ENCODE measurements at places on chromosomes 2 and 18.

- no peak for DNase-seq
These were observed 37.9 kb downstream of the INHBB start for GRCh38 chr2:120383631-120384340.

- DNase-seq, result no peak
These were observed 308.9 kb upstream of the CCDC68 start for GRCh38 chr18:55268151-55268601.

DNA sequence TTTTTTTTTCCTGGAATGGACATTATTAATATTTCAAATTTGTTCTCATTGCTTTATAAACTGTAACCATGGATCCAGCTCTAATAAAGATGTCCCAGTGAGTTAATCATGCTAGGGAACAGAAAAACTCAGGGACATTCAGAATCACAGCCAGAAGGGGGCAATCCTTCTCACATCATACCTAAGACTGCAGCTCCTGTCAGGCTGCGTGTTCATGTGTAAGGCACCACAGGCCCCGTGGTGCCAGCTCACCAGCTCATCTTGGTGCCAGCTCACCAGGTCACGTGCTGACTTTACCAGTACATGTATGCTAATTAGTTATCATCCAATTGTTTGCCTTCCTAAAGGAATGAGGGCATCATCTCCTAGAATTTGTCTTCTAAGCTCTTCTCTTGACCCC lies 84.7 kb upstream of the NEDD4L start:
- no peak for DNase-seq

DNA sequence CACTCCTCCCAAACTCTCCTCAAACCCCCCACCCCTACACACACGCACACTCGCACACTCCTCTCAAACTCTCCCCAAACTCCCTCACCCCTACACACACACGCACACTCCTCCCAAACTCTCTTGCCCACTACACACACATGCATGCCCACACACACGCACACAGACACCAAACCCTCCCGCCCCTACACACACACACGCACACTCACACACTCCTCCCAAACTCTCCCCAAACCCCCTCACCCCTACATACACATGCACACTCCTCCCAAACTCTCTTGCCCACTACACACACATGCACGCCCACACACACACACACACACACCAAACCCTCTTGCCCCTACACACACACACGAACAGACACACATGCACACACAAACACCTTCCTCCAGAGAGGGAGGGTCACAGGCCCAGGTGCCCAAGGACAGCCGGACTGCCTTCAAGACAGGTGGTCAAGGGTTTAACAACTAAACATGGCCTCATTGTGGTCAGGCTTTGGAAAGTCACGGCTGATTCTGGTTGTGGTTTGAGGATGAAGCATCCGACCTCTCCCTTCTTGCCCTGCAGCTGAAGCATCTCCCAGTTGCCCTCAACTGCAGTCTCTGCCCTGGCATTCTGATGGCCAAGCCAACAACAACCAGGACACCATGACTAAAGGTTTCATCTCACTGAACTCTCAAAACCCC lies 72.3 kb upstream of the SNTG2 start:
- DNase-seq, result no peak

DNA sequence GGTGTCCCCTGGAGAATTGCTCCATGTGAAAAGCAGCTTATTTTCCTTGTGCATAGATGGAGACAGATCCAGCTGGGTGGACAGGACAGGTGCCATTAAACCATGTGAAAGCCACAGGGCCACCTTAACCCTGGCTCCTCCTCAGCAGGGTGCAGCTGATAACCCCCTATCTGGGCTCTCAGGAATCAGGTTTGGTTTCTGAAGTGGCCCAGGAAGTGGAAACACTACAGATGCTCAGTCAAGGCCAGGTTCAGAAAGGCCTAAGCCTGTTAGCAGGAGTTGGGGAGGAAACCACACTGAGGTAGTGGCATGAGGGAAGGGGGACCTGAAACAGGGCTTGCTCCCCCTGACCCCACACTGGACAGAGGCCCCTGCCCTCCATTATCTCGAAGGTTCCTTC lies 217.0 kb downstream of the SPP2 start:
- DNase-seq, result no peak

- DNase-seq, result no peak
These were observed 163.5 kb downstream of the PTH2R start for GRCh38 chr2:208570066-208570465.

DNA sequence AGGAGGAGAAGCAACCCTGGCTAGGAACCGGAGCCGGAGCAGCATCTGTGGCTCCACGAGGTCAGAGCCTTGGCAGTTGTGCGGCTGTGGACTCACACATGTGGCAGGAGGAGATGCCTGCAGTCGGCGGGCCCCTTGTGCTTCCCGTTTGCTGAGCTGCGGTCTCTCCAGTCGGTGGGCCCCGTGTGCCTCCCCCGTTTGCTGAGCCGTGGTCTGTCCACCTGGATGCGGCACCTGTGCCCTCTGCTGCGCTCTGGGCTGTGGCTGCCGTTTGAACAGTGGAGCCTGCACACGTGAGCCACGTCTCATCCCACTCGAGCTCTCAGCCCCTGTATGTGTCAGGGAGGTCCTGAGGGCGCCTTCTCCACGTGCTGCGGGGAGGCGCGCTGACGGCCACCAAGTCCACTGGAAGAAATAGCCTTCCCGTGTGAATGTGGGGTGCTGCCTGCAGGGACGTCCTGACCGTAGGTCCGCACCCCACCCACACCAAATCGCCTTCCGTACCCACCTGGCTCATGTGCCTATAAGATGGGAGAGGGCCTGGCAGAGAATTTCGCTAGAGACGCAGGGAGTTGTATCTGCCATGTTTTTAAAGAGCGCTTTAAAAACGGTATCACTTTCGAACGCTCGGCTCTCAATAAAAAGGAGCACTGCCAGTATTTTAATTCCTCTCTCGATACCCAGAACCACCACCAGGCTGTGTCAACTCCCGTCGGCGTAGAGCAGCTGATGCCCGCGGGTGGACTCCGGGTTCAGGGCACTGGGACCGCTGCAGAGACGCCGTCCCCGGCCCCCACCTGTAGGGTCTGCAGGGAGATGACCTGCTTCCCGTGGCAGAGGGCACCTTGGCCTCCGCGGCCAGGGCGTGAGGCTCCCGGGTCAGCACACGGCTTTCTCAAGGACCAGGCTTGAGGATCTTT lies 117.0 kb downstream of the NFATC1 start:
- DNase-seq, result no peak

DNA sequence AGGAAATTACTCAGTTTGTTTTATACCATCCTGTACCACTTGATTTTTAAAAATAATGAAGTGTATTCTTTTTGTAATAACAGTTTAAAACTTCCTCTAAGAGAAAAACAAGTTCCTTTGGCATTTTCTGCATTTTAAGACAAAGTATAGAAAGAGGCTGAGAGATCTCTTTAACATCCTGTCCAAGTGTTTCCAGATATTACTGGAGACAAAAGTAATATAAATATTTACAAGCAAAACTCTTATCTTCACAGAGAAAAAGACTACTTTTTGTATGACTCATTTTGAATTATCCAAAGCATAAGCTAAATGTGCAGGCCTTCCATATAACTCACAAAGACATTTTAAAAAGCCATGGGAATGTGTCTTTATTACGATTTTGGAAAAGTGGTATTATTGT lies 221.1 kb downstream of the RDH14 start:
- no peak for DNase-seq

DNA sequence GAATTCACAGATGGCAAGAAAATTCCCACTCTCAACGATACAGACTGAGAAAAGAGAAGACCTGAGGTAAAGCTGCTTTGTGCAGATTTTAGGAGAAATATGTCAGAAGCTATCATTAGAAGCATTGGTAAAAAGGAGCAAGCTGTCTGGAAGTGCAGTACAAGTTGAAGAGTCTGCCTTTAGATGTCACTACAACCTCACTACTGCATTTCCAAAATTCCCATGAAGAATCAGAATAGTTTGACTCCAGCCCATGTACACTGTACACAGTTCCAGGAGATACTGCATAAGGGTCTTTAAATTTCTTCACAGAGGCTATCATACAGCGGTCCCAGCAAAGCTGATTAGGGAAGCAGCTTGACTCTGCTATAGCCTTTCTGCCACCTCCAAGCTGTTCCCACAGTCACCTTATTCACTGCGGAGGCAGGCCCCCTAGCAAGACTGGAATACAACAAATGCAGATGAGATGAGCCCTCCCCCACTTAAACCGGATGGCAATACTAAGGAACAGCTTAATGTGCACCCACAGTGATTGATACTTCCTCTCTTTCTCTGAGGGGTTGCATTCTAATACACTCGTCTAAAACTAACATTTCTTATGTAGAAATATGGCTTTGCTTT lies 527.4 kb downstream of the TMEM182 start:
- no peak for DNase-seq

DNA sequence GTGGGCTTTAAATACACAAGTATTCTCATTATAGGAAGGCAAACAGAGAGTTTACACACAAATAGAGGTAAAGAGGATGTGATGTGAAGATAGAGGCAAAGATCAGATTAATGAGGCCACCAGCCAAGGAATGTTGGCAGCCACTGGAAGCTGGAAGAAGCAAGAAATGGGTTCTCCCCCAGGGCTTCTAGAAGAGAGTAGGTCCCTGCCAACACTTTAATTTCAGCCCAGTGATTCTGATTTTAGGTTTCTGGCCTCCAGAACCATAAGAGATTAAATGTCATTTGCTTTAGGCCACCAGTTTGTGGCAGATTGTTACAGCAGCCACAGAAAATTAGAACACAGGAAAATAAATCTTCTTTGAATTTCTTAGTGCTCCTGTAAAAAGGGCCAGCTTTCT lies 916.7 kb downstream of the CPS1 start:
- DNase-seq, result no peak
